GM23338 (cell line): ENCODE measurements at places on chromosomes 7 and 10. TPM values are rescaled to one million over a fixed set of nuclear protein-coding genes. Genes with fewer than 3 reads are reported as not detected.

The MBLAC1 gene
- 2.4 and 2.7 TPM in 2 replicates for polyA plus RNA-seq

The GAD2 gene
- 0.86 and 1.6 TPM in 2 replicates for polyA plus RNA-seq

The MMRN2 gene
- 0.32 and 0.70 TPM in 2 replicates for polyA plus RNA-seq

The CALHM1 gene
- polyA plus RNA-seq, result 0.11 and 0.16 TPM in 2 replicates

GRCh38 chr10:78700413-78700812 is 368.4 kb upstream of the ZMIZ1 start:
- no peak for DNase-seq

DNA sequence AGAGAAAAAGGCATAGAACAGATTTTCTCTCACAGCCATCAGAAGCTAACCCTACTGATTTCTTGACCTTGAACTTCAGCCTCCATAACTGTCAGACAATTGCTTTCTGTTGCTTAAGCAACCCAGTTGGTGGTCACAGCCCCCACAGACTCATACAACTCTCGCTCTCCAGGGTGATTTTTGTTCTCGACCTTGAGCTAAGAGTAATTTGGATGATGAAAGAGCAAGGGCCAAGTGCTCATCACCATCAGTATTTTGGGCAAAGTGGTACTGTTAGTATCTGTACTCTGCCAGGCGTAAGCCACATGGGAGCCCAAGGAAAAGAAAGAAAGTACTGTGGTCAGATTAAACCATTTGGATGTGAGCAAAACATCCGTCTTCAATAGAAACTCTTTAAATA is 81.9 kb downstream of the AOAH start:
- no peak for DNase-seq

- DNase-seq, result no peak
These were observed 834.4 kb upstream of the MBL2 start for GRCh38 chr10:53606981-53607380.

- DNase-seq, result no peak
These were observed 38.1 kb upstream of the ADGRA1 start for GRCh38 chr10:133049639-133050038.

DNA sequence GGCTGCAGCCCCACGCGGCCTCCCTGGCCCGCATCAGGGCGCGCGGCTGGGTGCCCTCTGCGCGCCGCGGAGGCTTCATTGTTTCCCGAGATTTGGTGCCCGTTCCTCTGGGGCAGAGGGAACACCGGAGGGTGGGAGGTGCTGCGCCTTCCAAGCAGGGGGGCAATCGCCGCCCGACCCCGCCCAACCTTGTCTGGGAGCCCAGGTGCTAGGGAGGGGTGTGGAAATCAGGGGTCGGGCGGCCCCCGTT is 1.0 kb upstream of the NRP1 start:
- peak; percentile 24 for DNase-seq
